ENCODE measurements at places on chromosomes 4 and X.
A peak's percentile ranks its signal among the peaks of the same experiment; 100 is the strongest.

DNA sequence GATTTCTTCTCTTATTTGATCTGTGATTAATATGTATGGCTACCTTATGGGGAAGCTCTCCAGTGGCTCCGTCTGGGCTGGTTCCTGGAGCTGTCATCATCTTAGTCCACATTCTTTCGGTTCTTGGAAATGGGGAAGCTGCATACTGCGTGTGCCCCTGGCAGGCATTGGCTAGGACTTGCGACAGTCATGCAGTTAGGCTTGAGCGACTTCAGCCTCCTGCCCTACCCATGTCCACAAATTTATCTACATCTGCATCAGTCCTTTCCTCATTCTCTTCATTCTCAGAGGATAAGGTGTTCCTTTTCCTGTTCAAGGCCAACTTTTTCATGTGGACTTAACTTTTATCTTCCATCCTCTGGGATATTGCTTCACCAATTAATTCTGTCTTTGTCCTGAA is 214.2 kb downstream of the RELL1 start:
- H3K27me3 ChIP-seq: peaks cover 18% of the 10 kb centered on the region
- no peaks in the 10 kb centered on the region for H3K4me1 ChIP-seq
- no peak overlapping the region for H3K27ac ChIP-seq
- no peak overlapping the region for H3K4me3 ChIP-seq
- H3K36me3 ChIP-seq: no peaks in the 10 kb centered on the region
- DNase-seq: no peak

DNA sequence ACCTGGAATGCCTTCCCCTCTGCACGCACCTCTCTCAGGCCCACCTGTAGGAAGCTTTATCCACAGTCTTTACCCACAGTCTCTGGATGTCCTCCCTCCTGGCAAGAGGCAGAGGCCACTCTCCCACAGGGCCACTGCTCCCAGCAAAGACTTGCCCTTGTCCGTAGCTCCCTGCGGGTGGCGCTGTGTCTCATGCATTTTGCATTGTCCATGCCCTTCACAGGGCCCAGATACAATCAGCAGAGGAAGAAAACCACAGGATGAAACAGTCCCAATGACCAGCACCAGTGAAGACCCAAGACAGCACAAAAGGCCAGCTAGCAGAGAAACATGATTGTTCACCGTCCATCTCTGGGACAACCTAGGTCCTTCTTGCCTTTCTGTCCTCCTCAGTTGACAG is 2.1 kb upstream of the NSG1 start:
- peaks cover 11% of the 10 kb centered on the region for H3K4me1 ChIP-seq
- no peak for DNase-seq
- peaks cover 68% of the 10 kb centered on the region for H3K27me3 ChIP-seq
- H3K27ac ChIP-seq: no peak overlapping the region

- no peak for DNase-seq
- peaks cover 10% of the 10 kb centered on the region for H3K36me3 ChIP-seq
- H3K27me3 ChIP-seq: peaks cover 7% of the 10 kb centered on the region
- H3K27ac ChIP-seq: peak overlapping the region; percentile 45
- no peak overlapping the region for H3K4me3 ChIP-seq
Observed at GRCh38 chr4:7266525-7267292, 74.4 kb downstream of the SORCS2 start.

- H3K27me3 ChIP-seq: peaks cover 2% of the 10 kb centered on the region
- DNase-seq: no peak
- H3K4me3 ChIP-seq: no peak overlapping the region
- no peaks in the 10 kb centered on the region for H3K4me1 ChIP-seq
Observed at GRCh38 chr4:148986951-148987350, 544.7 kb upstream of the NR3C2 start.

DNA sequence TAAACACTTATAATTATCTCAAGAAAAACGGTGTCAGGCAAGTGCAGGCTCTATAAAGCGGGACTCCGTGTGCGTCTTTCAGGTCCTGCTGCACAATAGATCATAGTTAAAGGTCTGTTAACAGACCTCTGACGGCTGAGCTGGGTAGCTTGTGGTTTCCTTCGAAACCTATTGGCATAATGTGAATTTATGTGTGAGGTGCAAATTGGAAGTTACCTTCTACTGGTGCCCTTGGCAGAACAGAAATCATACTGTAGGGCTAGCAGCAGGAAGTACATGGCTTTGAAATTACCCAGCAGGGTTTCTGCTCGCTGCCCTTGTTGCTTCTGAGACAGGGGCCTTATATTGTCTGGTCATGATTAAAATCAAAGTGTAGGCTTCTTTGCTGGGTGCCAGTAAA is 216.4 kb upstream of the HAND2 start:
- no peak overlapping the region for H3K4me3 ChIP-seq
- no peak overlapping the region for H3K27ac ChIP-seq
- no peaks in the 10 kb centered on the region for H3K36me3 ChIP-seq

DNA sequence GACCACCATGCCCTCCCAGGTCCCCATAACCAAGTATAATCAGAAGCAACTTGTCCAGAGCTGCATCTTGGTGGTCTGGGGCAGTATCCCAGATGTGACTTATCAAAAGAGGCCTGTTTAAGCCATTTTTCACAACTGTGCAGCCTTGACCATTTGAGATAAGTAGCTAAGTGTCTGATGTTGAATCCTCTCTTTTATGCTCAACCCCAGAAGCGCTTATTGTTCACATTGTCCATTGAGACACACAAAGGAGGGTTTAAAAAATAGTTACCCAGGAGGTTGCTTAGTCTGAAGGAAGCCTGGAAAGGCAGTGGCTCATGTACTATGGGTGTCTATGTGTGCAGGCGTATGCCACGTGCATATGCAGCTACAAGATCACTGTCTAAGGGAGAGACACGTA is 27.0 kb downstream of the ENPP6 start:
- H3K27ac ChIP-seq: no peak overlapping the region
- no peaks in the 10 kb centered on the region for H3K27me3 ChIP-seq
- no peak overlapping the region for H3K4me3 ChIP-seq
- H3K4me1 ChIP-seq: no peaks in the 10 kb centered on the region
- no peaks in the 10 kb centered on the region for H3K36me3 ChIP-seq

DNA sequence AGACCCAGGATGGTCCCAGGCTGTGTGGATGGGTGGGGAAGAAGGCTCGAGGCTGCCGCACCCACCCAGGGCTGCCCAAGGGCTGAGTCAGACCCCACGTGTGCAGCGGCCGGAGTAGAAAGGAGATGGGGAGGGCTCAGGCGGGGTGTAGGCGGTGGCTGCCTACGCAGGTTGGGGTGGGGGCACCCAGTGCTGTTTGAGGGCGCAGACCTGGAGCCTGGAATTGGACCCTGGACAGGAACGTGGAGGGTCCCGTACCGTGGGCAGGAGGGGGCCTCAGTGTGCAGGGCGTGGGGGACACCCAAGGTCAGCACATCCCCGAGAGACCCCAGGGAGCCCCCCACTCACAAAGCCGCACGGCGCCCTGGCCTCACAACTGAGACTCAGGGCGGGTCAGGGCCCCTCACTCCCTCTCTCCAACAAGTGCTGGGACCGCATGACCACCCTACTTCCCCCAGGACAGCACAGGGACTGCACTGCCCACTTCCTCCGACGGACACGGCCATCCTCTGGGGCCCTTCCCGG is 79.9 kb downstream of the FAM53A start:
- no peaks in the 10 kb centered on the region for H3K36me3 ChIP-seq
- peaks cover 2% of the 10 kb centered on the region for H3K27me3 ChIP-seq
- no peak overlapping the region for H3K27ac ChIP-seq
- H3K4me1 ChIP-seq: peaks cover 3% of the 10 kb centered on the region

DNA sequence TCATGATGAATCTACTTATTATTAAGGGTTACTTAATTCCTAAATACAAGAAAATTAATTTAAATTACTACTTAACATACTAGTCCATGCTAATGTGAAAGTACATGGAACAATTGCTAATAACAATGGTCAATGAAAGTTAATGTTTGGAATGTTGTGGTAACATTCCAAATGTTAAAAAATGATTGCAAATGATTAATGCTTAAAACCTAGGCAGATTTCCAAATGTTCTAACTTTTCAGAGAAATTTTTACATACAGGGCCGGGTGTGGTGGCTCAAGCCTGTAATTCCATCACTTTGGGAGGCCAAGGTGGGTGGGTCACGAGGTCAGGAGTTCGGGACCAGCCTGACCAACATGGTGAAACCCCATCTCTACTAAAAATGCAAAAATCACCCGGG is 1851.3 kb upstream of the PCDH7 start:
- no peaks in the 10 kb centered on the region for H3K27me3 ChIP-seq
- no peak overlapping the region for H3K4me3 ChIP-seq
- no peaks in the 10 kb centered on the region for H3K36me3 ChIP-seq
- DNase-seq: no peak
- H3K27ac ChIP-seq: no peak overlapping the region

DNA sequence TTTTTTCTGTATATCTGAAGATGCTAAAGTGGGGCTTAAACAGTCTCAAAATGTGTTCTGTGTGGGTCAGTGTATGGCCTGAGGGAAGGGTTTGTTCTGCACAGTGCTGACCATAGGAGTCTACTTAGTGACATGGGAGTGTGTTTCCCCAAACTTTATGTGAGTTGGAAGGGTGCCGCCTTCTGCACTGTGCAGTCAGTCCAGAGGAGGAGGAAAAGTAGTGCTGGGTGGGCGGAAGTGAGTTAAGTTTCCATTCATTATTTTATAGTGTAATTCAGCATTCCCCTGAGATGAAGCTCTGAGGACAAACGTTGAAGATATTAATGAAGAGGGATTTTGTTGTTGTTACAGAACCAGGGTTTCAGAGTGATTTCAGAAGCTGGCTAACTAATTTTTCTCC is 2.9 kb downstream of the CHST7 start:
- DNase-seq: no peak
- H3K36me3 ChIP-seq: no peaks in the 10 kb centered on the region

GRCh38 chr4:9968472-9968871 is 52.8 kb downstream of the SLC2A9 start:
- no peak for DNase-seq
- no peak overlapping the region for H3K4me3 ChIP-seq
- peaks cover under 1% of the 10 kb centered on the region for H3K36me3 ChIP-seq
- peaks cover 24% of the 10 kb centered on the region for H3K27me3 ChIP-seq
- no peaks in the 10 kb centered on the region for H3K4me1 ChIP-seq
- no peak overlapping the region for H3K27ac ChIP-seq

DNA sequence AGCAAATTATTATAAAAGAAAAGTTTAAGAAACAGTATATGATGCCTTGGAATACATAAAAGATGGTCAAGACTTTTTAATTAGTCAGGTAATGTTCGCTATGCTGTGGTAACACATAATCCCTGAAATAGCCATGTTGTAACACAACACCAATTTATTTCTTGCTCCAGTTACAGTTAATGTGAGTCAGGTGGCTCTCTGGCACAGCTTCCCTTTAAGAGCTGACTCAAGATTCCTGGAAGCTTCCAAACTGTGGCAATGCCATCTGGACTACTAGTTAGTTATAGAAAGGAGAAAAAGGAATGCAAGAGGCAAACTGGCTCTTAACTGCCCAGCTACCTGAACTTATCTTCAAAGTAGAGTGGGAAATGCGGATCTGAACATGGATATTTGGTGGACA is 210.5 kb downstream of the CHM start:
- no peaks in the 10 kb centered on the region for H3K4me1 ChIP-seq
- no peak for DNase-seq
- H3K36me3 ChIP-seq: no peaks in the 10 kb centered on the region
- H3K4me3 ChIP-seq: no peak overlapping the region
- H3K27ac ChIP-seq: no peak overlapping the region

DNA sequence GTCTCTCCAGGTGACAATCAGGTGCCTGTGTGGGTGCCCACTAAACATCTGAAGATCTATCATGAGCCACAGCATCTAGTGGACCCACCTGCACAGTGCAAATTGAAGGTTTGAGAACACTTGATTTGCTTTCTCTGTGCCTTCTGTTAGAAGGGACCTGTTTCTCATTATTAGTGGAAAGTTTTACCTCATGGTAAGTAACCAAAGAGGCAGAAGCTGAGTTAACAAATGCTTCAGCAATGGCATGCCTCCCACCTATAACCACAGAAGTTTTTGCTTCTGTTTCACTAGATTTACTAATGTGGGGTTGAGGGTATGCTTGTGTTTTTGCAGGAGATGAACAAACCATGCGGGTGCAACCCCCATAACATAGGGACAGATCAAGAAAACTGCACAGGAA is 297.4 kb upstream of the DKK2 start:
- no peaks in the 10 kb centered on the region for H3K27me3 ChIP-seq
- no peak for DNase-seq
- H3K36me3 ChIP-seq: peaks cover 3% of the 10 kb centered on the region

DNA sequence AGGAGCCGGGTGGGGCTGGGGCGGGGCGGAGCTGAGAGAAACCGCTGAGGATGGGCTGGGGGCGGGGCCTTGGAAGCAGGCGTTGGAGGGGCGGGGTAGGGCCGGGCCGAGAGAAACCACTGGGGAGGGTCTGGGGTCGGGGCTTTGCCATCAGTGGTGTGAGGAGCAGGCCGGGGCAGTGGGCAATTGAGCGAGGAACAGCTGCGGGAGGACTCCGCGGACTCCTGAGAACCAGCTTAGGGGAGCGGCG is 1.3 kb upstream of the EOLA2 start:
- peak overlapping the region; percentile 87 for H3K4me3 ChIP-seq
- no peaks in the 10 kb centered on the region for H3K36me3 ChIP-seq
- H3K27me3 ChIP-seq: no peaks in the 10 kb centered on the region
- H3K4me1 ChIP-seq: peaks cover 9% of the 10 kb centered on the region
- no peak for DNase-seq

GRCh38 chrX:141405486-141405852 is 163.2 kb upstream of the SPANXC start:
- H3K4me1 ChIP-seq: peaks cover 11% of the 10 kb centered on the region
- H3K36me3 ChIP-seq: no peaks in the 10 kb centered on the region
- H3K27ac ChIP-seq: no peak overlapping the region
- no peak overlapping the region for H3K4me3 ChIP-seq
- DNase-seq: no peak

DNA sequence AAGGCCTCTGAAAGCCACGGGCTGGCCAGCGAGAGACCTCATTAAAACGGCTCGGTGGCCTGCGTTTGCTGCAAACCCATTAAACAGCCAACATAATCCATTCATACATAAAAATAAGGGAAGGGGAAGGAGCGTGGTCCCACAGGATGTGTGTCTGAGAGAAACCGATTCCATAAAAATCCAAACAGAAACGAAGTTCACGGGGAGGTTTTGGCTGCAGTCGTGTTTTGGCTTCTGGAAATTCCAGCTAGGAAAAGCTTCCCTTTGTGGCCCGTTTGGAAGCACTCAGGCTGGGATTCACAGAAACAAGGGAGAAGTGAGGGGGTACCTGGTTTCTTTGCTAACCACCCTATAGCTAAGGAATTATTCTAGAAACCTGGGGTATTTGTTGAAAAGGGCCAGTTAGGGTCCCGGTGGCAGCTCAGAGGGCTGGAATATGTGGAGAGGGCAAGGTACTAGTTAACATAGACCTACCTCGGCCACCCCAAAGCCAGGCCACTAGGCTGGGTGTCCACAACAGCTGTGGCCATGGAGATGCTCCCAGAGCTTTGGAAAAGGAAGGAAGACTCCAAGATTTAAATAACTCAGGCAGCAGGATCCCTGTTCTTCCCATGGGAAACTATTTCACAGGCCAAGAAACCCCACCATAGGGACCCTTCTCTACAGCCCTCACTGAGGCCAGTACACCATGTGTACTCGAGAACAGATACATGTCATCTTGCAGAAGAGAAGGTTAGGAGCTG is 166.8 kb downstream of the BCOR start:
- no peak for DNase-seq
- no peaks in the 10 kb centered on the region for H3K36me3 ChIP-seq
- no peaks in the 10 kb centered on the region for H3K27me3 ChIP-seq
- H3K4me1 ChIP-seq: peaks cover 9% of the 10 kb centered on the region
- no peak overlapping the region for H3K4me3 ChIP-seq
- H3K27ac ChIP-seq: no peak overlapping the region

- peaks cover 22% of the 10 kb centered on the region for H3K36me3 ChIP-seq
- DNase-seq: no peak
- H3K27ac ChIP-seq: peak overlapping the region; percentile 83
- H3K4me3 ChIP-seq: no peak overlapping the region
- no peaks in the 10 kb centered on the region for H3K27me3 ChIP-seq
- H3K4me1 ChIP-seq: peaks cover 42% of the 10 kb centered on the region
Observed at GRCh38 chr4:84691170-84691691, 108.3 kb downstream of the CDS1 start.
